ENCODE measurements at places on chromosomes 13 and 19. TPM values are rescaled to one million over a fixed set of nuclear protein-coding genes. Genes with fewer than 3 reads are reported as not detected.

GAPDHS gene
- not detected for total RNA-seq

PRKCG gene
- total RNA-seq: not detected

FGF22 gene
- not detected for total RNA-seq

ZNF154 gene
- 3.1 TPM for total RNA-seq

C19orf38 gene
- total RNA-seq: 3.6 TPM

NKG7 gene
- total RNA-seq: 379 TPM

ZNF729 gene
- total RNA-seq: not detected

ZNF180 gene
- 7.0 TPM for total RNA-seq

PTH2 gene
- total RNA-seq: not detected

DAND5 gene
- not detected for total RNA-seq

- DNase-seq: no peak
These were observed 104.2 kb downstream of the ITGBL1 start for GRCh38 chr13:101556676-101557123.

GRCh38 chr19:1901940-1902404, 3.2 kb upstream of the ADAT3 start:
- DNase-seq: no peak

DNA sequence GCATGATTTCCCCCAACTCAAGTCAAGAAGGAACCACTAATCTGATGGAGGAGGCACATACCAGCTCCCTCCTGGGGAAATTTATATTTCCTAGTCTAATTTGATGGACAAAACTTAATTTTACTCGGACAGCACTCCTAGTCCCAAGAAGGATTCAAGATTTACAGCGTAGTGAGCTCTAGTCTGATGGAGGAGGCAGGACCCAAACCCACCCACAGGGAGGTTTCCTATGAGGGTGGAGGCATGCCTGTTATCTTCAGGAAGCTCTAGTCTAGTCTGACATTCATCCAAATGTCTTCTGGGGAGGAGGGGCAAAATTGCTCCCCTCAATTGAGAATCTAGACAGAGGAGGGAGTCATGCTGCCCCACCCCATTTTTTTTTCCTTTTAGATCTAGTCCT, 10.4 kb upstream of the BCL3 start:
- DNase-seq: no peak

- no peak for DNase-seq
These were observed 18.0 kb downstream of the ARHGAP35 start for GRCh38 chr19:46878613-46879375.

GRCh38 chr13:36918246-36919131, 1.5 kb downstream of the SMAD9 start:
- no peak for DNase-seq

DNA sequence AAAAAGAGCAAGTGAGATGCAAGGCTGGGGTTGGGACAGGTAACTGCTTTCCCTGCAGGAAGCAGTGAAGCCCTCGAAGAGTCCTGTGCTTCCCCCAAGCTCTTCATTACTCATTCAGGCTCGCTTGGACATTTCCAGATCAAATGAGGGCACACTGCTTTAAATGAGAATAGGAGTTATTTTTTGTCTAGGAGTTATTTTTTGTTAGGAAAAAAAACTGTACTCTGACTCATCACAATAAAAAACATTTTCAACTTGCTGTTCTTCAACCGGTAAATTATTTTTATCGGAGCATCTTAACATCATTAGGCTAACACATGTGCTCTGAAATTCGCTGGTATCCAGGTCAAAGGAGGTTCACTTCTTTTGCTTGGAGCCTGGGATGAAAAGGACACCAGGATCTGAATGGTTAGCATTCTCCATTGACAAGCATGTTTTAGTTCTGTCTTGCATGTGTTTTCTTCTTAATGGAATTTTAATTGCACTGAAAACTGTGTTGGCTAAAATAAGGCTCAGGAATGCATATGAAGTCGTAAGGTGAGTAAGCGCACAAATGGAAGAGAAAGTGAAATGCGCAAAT, 80.7 kb upstream of the STK24 start:
- no peak for DNase-seq

GRCh38 chr19:53801257-53801656, 22.9 kb downstream of the NLRP12 start:
- no peak for DNase-seq

GRCh38 chr19:52936954-52937325, 13.7 kb upstream of the ZNF888 start:
- no peak for DNase-seq

DNA sequence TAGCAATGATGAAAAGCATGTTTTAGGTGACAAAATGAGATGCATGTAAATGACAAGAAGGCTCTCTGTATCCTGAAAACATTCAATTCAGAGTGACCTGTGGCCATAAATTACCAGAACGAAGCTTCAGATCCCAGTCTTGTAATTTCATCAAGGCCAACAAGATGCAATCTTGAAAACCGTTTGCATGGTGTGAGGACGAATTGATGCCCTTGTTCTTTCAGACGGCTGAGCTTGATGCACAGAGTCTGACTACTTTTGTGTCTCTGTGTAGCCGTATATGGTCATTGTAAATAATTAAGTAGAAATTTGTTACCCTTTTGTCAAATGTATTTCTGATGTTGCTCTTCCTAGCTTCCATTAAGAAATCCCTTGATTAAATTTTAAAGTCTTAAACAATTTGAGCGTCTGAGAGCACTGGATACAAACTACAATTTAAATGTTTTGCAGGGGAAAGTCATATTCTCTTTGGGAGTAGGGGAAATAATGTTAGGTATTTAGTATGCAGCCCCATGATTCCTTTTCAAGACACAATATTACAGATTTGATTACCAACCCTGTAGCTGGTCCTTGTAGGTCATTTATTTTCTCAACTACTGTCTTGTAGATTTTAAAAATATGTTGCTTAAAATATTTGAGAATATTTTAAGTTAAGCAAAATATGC, 125.8 kb upstream of the PCDH9 start:
- DNase-seq: no peak

- no peak for DNase-seq
These were observed 259.9 kb downstream of the FOXO1 start for GRCh38 chr13:40406405-40407120.

DNA sequence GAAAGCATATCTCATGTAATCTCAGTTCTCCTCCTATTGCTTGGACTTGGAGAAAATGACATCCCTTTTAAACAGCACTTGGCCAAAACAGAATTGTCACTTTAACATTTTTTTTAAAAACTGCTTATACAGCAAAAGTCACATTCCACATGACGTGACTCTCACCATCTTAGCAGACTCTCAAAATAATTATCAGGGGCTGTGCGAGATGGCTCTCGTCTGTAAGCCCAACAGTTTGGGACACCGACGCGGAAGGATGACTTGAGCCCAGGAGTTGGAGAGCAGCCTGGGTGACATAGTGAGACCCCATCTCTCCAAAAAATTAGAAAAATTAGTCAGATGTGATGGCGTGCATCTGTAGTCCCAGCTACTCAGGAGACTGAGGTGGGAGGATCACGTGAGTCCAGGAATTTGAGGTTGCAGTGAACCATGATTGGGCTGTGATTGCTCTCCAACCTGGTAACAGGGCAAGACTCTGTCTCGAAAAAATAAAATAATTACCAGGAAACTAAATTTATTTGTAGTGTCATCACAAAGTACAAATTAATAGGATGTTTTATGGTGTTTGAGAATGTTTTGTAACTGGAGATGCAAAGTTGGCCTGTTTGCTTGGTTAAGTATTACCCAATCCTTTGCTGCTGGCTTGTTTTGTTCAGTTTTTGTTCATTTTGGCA, 8.8 kb downstream of the SAFB start:
- DNase-seq: no peak

- DNase-seq: no peak
These were observed 13.4 kb downstream of the ALOX5AP start for GRCh38 chr13:30748717-30749116.

- DNase-seq: no peak
These were observed 132.1 kb downstream of the CDK8 start for GRCh38 chr13:26386026-26386425.

DNA sequence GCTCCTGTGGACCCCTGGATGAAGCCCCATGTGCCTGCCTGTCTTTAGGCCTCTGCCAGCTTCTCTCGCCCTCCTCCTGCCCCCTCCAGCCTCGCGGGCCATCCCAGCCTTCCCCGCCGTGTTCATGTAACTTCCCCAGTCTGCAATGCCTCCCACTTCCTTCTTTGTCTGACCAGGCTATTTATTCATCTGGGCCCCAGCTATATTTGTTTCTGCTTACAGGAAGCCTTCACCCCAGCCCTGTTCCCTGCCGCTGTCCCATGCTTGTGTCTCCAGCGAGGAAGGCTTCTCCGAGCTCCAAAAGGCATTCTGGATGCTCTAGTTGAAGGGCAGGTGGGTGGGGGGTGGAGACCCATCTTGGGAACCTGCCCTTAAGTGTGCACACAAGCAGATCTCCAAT, 7.9 kb upstream of the C3 start:
- no peak for DNase-seq

- DNase-seq: no peak
These were observed 173.4 kb upstream of the SGCG start for GRCh38 chr13:23007426-23007825.

DNA sequence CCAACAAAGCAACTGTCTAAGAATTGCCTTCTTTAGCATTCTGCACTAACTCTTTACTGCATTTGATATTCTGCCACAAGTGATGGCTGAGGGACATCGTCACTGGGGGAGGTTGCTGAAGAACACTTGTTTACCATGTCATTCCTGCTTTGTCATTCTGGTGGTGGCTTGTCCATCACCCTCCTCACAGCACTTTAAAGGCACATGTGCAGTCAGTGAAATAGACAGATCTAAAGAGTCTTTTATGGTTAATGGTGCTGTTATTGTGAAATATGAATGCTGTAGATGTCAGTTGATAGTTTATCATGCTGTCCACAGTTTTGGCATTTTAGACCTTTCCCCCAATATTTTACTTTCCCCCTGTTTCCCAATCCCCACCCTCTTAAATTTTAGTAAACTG, 120.9 kb upstream of the TSC22D1 start:
- no peak for DNase-seq

DNA sequence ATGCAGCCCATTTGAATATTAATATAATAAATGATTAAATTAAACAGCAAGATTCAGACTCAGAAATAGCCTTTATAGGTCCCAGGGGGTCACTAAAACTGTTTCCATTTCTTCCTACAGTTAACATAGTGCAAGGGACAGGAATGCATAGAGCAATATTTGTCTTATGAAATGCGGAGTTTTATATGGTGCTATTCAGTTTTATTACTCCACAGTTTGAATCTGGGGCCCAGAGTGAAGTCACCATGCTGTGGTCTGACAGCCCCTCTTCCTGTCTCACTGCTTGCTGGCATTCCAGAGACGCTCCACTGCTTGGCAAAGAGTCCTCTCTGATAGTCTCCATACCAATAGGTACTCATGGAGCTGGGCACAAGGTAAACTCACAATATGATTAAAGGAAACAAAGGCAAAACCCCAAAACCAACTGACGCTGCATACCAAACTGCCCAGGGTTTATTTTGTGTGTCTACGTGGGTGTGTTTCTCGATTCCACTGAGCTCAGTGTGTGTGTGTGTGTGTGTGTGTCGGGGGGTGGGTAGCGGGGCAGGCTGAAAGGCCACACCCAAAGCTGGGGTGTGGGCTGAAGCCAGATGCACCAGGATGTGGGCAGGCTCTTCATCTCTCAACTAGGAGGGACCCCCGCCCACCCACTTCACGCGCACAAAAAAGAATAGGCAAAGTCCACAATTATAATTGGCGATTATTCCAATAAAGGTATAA, 277.9 kb downstream of the TSHZ3 start:
- DNase-seq: no peak

DNA sequence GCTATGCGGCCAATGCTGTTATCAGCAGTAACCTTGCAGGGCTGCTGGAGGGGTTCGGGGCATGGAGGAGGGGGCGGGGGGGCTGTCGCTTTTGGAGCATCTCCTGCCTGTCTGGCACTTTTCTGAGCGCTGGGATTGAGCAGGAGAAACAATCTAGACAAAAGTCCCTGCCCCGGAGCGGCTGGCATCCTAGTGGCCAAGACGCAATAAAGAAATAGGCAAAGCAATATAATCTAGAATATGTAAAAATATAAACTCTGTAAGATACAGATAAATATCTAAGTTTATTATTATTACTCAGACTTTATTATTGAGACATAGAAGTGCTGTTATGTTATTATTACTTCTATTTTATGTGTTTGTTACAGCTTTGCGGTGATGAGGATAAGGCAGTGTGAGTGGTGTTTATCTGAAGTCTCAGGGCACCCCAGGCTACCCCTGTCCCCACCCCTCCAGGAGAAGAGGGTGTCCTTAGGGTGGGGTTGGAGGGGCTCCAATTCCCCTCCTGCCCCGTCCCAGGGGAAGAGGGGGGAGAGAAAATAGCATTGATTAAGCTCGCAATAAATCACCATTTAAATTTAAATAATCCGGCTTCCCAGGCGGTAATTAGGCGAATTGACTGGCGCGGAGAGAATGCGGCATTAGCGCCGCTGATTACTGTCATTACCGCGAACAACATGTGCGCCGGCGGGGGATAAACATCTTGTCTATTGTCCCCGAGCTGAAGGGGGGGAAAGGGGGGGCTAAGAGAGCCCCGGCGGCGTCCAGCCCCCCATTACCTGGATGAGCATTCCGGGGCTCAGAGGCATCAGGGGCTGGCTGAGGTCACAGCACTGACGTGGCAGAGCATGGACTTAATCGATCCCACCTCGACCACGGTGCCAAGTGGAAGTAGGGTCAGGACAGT, 3.2 kb downstream of the NPAS1 start:
- DNase-seq: no peak

- DNase-seq: no peak
These were observed 20.1 kb downstream of the COL4A2 start for GRCh38 chr13:110327051-110327721.

GRCh38 chr13:95023405-95023804, 277.8 kb downstream of the ABCC4 start:
- no peak for DNase-seq

DNA sequence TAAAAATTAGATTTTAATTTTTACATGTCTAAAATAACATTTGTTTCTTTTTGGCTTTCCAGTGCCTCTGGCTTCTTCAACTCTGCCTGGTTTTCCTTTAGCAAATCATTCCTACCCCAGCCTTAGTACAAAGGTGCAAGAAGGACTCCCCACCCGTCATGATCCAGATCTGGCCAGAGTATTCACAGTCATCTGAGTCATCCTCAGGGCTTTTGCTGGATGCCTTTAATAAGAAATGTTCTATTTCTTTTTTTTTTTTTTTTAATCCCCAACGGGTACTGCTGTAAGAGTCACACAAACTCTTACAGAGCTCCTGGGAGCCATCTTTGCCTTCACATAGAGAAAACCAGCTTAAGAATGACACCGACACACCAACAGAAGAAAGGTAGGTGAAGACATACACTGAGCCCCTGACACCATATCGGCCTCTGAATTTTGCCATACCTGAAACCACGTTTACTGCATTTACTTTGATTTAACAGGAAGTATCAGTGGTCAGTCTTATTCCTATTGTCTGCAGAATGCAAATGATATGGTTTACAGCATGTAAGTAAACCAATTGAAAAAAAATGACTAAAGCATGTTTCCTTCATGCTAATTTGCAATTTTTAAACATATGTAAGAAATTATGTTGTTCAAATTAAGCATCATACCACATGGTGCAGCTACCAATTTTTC, 184.4 kb downstream of the NALCN start:
- DNase-seq: no peak

Measured in activated CD4-positive, alpha-beta T cell treated with anti-CD3 and anti-CD28 coated beads, Interleukin-2, amount 10 ng/mL, durations not matched to agents 24 days and 14 days (primary cell).